SHP77 treated with DMSO at 0.1 percent for 48 hours (cell line): ENCODE measurements at places on chromosomes 2 and 18.

GRCh38 chr2:142872882-142873724 is 4.4 kb upstream of the KYNU start:
- DNase-seq: no peak

GRCh38 chr2:235494716-235495372 is 1.0 kb downstream of the AGAP1 start:
- DNase-seq: no peak

DNA sequence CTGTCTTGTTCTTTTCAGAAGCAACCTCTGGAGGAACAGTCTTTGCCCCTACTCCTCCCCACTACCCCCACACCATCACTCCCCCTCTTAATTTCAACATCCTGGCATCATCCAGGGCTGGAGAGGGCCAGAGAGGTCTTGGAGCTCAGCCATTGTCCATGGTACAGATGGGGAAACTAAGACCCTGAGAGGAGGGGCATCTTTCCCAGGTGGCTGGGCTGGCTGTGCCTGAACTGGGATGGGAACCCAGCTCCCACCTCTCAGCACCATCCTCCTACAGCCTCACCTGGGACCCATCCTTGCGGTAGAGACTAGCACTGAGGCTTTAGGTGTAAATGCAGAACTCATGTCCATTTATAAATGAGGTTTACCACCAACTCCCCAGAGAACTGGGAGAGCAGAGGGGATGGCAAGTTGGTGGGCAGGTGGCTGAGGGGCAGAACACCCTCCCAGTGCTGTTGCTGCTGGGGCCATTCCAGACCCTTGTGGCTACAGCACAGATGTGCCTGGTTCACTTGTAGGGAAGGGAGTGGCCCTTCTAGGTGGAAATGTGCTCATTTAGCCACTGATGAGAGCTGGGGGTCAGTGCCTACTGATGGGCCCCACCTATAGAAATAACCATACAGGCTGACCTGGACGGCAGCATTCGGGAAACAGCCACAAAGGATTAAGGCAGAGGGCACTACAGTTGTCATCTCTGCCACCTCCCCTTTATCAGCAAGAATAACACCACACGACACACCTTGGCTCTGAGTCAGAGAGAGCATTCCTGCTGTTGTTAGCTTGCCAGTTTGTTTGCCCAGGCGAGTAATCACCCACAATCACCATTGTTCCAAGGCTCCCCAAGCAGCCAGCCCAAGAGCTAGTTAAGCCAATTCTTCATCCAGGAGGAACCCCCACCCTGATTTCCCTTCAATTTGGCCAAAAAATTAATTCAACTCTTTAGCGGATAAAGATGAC is 2.1 kb downstream of the MLPH start:
- DNase-seq: no peak

GRCh38 chr2:190755772-190756415 is 107.0 kb downstream of the NAB1 start:
- no peak for DNase-seq

- DNase-seq: no peak
Measured at GRCh38 chr2:27147935-27148334, 869 bp upstream of the TCF23 start.

DNA sequence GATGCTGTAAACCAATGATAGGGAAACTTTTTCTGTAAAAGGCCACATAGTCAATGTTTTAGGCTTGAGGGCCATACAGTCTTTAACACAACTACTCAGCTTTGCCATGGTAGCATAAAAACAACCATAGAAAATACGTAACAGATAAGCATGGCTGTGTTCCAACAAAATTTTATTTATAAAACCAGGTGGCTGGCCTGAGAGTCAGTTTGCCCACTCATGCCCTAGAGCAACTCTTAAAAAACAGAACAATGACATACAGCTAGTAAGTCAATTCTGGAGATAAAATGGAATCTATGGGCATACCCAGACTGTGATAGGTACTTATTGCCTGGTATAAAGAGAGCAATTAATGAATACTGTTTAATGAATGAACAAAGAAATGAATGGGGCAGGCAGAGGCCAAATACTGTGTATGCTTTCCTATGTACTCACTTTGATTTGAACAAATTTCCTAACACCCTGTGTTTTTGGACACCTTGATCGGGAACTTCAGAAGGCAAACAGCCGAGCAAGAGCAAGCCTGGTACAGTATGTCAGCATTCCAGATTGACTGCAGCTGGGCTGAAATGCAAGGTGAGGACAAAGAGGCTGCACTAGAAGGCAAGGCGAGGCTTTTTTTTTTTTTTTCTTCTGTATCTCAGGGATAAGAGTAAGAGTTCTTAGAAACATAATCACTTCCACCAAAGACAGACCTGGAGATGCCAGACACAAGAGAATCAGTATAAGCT is 315.3 kb downstream of the CLIP4 start:
- no peak for DNase-seq

- DNase-seq: no peak
Measured at GRCh38 chr2:62147610-62148301, 48.2 kb upstream of the B3GNT2 start.

GRCh38 chr2:241540771-241541561 is 17.6 kb upstream of the BOK start:
- DNase-seq: no peak

- no peak for DNase-seq
Measured at GRCh38 chr2:134683561-134684112, 35.2 kb downstream of the TMEM163 start.

DNA sequence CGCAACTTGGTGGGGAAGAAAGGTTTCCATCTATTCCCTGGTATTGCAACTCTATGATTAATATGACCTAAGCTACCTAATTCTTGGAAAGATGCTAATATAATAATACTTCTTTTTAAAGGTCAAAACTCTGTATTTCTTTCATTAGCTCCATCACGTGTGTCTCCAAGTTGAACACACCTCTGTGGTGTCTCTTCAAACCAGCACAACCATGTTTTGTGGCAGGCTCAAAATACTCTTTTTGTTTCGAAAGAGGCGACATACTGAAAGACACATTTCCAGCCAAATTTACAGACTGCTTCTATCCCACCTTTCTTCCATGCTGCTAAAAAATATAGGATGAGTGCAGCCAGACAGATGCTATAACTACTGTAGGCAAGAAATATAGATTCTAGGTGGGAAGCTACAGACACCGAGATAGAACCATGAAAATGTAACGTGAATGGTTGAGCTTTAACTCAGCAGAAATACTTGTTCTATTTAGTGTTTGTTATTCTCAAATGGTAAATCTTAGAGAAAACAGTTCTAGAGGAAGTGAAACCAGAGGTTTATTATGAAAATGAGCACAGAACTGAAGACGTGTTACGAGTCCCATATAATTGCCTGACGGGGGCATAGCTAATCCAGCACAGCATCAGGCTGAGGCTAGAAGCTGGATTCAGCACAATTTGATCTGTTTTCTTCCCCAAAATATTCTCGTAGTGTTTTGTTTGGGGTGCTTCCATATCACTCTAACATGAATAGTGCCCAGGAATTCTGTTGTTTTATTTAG is 991.5 kb upstream of the FANCL start:
- no peak for DNase-seq

GRCh38 chr2:5942204-5942603 is 250.0 kb downstream of the SOX11 start:
- DNase-seq: no peak

- DNase-seq: no peak
Measured at GRCh38 chr2:168650781-168651180, 151.7 kb upstream of the NOSTRIN start.

GRCh38 chr2:69007169-69007568 is 5.8 kb upstream of the ANTXR1 start:
- DNase-seq: no peak

GRCh38 chr2:38500283-38500634 is 102.5 kb downstream of the HNRNPLL start:
- DNase-seq: no peak
